ENCODE measurements at places on chromosomes 16 and 17.

DNA sequence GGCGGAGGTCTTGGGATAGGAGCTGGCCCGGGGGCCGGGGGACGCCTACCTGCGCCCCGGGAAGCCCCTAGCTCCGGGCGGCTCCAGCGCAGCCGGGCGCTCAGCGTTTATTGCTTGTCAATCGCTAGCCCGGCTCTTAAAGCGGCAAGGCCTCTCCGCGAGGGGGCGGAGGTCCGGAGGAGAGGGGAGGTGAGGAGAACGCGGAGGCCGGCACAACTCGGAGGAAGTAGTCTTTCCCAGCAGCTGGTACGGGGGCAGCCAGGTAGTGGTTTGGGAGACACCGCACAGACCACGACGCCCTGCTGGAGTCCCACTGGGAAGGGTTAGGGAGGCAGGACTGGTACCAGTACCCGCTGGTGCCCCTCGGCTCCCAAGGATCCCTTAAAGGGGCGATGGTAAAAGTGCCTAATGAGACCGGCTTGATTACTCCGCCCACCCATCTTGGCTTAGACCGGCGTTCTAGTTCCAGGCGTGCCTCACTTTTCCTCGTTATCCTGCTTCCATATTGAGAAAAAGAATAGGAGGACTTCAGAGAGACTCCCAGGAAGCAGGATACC is at the start of gene MPP2:
TSS of gene MPP2 (minus strand) at position 112 of the 557 bp plus-strand sequence. CDS start 3,076 bp downstream, outside the sequence.
- DNase-seq = peak; percentile 88

DNA sequence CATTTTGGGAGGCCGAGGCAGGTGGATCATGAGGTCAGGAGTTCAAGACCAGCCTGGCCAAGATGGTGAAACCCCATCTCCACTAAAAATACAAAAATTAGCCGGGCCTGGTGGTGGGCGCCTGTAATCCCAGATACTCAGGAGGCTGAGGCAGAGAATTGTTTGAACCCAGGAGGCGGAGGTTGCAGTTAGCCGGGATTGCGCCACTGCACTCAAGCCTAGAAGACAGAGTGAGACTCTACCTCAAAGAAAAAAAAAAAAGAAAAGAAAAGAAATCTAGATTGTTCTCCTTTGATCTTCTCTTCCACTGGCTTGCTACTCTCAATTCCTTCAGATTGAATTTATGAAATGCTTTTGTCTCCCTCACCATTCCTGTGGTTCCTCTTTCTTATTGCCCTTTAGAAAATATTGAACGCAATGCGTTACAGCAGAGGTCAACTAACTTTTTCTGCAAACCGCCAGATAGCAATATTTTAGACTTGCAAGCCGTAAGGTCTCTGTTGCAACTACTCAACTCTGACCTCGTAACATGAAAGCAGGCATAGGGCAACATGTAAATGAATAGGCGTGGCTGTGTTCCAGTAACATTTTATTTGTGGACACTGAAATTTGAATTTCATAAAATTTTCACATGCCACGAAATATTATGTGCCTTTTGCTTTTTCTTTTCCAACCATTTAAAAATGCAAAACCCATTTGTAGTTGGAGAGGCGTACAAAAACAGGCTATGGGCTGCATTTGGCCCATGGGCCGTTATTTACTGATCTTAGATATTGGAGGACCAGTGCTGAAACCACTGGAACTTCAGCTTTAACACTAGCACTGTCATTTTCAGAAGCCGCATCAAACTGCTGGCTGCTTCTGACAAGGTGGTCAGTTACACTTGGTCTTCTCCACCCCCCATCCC is 24.8 kb downstream of the PITPNC1 start:
- no peak for DNase-seq

- no peak for DNase-seq
These were observed 12.9 kb downstream of the KRT16 start for GRCh38 chr17:41599680-41600079.

DNA sequence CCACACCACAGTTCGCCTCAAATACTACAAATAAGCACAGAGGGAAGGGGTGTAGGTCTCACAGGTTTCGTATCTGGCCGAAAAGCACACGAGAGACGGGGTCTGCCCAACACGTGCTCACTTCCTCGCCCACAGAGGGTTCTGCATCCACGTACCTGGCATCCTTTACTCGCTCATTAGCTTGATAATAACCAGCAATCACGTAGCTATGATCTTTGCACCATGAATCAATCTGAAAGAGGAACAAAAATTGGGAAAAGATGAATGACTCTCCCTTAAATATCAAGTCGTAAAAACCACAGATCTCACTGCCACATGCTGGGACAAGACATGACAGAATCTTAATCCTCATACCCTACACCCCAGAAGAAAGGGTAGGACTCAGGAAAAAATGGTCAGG is 10.5 kb downstream of the EMC8 start:
- DNase-seq = no peak

DNA sequence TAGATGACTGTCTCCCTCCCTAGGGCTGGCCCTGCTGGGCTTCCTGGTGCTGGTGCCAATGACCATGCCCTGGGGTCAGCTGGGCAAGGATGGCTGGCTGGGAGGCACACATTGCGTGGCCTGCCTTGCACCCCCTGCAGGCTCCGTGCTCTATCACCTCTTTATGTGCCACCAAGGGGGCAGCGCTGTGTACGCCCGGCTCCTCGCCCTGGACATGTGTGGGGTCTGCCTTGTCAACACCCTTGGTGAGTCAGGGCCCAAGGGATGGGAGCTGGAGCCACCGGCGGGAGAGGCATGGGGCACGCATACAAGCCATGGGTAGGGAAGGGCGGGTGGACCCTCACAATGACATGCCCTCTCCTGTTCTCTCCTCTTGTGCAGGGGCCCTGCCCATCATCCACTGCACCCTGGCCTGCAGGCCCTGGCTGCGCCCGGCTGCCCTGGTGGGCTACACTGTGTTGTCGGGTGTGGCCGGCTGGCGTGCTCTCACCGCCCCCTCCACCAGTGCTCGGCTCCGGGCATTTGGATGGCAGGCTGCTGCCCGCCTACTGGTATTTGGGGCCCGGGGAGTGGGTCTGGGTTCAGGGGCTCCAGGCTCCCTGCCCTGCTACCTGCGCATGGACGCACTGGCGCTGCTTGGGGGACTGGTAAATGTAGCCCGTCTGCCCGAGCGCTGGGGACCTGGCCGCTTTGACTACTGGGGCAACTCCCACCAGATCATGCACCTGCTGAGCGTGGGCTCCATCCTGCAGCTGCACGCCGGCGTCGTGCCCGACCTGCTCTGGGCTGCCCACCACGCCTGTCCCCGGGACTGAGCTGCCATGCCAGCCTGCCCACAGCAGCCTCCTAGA is 2.2 kb downstream of the PAQR4 start:
- peak; percentile 55 for DNase-seq

DNA sequence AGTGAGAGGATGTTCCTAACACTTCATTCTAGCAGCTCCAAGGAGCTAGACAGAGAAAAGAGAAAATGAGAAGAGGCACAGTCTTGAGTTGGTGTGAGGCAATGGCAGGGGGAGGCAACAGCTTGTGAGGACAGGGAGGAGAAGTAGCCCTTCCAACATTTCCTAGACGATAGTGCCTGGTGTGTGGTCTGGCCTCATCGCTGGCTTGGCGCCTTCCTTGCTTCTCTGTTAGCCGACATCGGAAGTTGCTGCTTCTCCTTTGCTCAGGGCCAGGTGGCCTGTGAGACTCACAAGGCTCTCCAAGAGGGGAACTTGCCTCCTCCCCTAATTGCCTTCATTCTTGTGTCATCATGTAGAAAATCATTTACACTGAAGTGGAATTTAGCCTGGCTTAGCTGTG is 208.7 kb downstream of the MAP2K4 start:
- peak; percentile 35 for DNase-seq

DNA sequence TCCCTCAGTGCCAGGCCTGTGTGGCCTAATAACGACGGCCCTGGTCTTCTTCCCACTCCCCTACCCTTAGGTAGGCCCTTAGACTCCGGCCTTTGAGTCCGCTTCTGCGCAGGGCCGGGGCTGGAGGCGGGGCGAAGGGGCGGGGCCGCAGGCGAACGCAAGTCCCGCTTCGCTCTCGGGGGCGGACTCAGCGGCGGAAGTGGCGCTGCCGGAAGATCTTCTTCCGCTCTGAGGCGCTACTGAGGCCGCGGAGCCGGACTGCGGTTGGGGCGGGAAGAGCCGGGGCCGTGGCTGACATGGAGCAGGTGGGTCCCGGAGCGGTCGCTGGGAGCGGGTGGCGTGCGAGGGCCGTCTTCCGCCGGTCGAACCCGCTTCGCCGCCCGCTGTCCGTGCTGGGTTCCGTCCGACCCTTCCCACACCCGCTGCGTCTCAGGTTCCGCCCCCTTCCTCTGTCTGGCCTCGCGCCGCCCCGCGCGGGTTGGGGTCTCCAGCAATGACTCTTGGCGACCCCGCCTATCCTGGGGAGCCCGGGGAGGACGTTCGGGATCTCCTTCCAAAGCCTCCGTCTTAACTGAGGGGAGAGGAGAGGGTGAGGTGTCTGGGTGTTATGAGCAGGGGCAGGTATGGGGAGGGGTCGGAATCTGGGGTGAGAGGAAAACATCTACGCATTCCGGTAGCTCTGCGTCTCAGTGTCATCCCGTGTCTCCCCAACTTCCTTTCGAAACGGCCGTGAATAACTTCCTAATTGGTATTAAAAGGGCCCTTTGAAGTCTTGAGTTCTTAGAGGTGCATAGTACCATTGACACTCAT is at the start of gene STARD3:
TSS of gene STARD3 (plus strand) at position 218 of the 810 bp plus-strand sequence. CDS start 16,388 bp downstream, outside the sequence.
- DNase-seq = peak; percentile 94

DNA sequence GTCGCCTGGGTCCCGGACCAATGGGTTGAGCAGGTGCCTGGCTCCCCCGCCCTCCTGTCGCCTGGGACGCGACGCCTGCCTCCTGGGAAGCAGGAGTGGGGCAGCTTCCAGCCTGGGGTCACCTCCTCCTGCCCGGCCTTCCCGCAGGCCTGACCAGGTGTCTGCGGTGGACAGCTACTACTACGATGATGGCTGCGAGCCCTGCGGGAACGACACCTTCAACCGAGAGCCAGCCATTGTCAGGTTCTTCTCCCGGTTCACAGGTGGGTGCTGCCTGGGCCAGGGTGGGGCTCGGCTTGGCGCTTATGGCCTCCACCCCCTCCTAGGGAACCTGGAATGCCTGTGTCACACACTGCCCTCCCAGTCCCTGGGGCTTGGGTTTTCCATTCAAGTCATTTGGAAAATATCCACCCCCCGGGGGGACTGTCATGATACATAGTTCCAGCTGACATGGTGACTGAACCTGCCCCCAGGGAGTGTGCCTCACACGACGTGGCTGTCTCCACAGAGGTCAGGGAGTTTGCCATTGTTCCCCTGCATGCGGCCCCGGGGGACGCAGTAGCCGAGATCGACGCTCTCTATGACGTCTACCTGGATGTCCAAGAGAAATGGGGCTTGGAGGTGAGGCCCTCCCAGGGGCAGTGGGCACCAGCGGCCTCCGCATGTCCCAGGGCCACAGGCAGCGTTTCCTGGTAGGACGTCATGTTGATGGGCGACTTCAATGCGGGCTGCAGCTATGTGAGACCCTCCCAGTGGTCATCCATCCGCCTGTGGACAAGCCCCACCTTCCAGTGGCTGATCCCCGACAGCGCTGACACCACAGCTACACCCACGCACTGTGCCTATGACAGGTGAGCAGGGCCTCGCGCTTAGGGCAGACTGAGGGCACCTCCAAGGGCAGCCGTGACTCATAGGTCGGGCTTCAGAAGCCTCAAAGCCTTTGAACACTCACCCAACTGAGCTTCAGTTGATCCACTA is 2.3 kb downstream of the DNASE1 start:
- no peak for DNase-seq

- DNase-seq = peak; percentile 52
These were observed 71.0 kb downstream of the COPRS start for GRCh38 chr17:31787857-31788570.

DNA sequence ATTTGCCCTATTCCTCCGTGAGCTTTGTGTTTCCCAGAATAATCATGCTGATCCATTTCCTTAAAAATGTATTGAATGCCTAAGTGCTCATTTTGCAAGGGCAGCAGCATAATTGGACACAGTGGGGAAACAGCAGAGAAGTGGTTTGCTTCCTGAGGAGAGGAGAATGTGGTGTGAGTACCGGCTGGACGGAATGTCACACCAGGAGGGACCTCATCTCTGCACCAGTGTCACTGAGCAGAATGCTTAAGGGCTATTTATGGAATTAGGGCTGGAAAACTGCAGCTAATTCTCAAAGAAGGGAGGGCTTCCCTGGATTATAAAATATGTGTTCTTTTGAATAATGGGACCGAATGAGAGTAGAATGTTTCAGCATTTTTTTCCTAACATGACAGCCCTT is 1100.6 kb upstream of the RBFOX1 start:
- DNase-seq = no peak

DNA sequence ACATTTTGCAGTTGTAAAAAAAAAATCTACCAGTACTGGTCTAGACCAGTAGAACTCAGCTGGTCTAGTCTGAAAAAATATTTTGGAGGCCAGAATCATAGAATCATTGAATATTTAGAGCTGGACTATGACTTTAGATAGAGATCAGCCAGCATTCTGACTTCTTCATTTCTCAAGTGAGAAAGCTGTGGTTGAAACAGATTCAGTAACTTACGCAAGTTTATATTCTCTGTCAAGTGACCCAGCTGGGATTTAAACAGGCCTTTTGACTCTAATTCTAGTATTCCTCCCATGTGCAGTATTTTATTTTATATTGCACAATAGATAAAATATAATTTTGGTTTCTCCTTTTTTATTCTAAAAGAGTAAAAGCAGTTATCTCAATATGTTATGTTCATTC is 4.9 kb downstream of the TNRC6A start:
- no peak for DNase-seq

GRCh38 chr16:67703626-67704025 is 15.5 kb downstream of the GFOD2 start:
- no peak for DNase-seq

GRCh38 chr17:76086384-76086783 is 7.4 kb downstream of the ZACN start:
- no peak for DNase-seq

GRCh38 chr16:1548727-1549126 is 15.3 kb downstream of the TMEM204 start:
- DNase-seq = no peak

Measured in right cardiac atrium (tissue), 5 donors.